Astrocyte of the spinal cord (primary cell): ENCODE measurements at places on chromosomes 2 and 18.

DNA sequence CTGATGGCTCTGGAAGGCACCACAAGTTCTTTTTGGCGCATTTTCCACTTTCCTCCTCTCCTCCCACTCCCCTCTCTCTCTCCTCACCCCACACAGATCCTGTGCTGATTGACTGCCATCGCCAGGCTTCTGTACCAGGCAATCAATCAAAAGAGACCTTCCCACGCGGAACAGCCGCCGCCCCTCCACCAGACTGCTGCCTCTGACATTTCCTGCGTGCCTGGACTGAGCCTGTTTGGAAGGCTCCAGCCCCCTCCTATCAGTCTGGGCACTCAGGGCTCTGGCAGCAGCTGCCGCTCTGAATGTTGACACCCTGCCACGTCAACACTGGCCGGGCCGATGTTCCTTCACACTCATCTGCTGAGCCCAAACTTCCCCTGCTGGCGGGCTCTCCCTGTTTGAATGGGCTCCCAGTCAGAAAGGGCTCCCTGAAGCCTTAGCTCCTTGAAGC, 467.7 kb downstream of the EPHA4 start:
- DNase-seq: peak; percentile 47

- DNase-seq: peak; percentile 49
These were observed 558.5 kb downstream of the CPS1 start for GRCh38 chr2:211114826-211115455.

DNA sequence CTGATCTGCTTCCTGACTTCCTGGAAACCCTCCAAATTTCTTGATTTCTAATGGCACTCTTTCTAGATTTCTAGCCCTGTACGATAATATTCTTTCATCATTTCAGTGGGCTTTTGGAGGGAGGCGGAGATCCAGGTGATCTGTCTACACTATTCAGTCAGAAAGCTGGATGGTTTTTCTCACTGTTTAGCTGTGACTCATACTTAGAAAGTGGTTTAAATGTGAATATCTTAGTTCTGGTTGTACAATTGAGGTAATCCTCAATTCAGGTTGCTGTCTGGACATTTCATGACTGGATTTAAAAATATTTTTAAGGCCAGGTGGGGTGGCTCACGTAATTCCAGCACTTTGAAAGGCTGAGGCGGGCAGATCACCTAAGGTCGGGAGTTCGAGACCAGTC, 20.8 kb downstream of the SEH1L start:
- no peak for DNase-seq

- peak; percentile 4 for DNase-seq
These were observed 307.4 kb upstream of the VWC2L start for GRCh38 chr2:214103276-214104001.

DNA sequence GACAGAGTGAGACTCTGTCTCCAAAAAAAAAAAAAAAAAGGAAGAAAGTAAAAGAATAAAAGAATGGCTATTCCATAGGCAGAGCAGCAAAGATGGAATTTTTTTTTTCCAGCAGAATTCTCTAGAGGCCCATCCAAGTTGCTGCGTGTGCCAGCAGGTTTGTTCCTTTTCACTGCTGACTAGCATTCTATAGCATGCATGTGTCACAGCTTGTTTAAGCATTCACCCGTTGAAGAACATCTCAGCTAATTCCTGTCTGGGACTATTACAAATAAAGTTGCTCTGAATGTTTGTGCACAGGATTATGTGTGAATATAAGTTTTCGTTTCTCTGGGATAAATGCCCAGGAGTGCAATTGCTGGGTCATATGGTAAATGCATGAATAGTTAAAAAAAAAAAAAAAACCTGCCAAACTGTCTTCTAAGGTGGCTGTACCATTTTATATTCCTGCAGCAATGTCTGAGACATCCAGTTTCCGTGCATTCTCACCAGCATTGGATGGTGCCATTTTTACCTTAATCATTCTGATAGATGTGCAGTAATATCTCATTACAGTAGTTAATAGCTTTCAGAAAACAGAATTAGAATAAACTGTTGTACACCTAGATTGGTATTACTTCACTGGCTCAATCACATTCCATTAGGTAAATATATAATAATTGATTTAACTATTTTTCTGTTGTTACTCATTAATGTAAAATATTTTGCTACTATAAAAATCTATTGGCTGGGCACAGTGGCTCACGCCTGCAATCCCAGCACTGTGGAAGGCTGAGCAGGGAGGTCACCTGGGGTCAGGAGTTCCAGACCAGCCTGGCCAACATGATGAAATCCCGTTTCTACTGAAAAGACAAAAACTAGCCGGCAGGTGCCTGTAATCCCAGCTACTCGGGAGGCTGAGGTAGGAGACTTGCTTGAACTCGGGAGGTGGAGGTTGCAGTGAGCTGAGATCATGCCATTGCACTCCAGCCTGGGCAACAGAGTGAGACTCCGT, 47.5 kb upstream of the ASAP2 start:
- no peak for DNase-seq

- no peak for DNase-seq
These were observed 562.7 kb upstream of the ID2 start for GRCh38 chr2:8118940-8119781.

DNA sequence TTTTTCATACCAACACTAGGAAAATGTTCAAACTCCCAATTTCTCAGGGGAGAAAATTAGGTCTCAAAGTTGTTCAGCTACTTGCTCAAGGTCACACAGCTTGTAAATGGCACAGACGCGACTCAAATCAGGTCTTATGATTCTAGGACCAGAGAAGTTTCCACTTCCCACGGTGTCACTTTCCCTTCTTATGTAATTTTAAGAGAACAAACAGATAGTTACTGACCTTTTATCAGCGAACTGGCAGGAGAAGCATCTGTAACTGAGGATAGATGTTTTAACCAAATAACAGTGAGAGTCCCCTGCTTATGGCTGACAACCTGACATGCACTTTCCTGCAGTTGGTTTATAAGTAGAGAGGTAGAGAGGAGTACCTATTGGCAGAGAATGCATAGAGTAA, 2.1 kb upstream of the KCNJ3 start:
- no peak for DNase-seq

GRCh38 chr18:46622999-46623398, 34.0 kb downstream of the LOXHD1 start:
- DNase-seq: peak; percentile 5

GRCh38 chr2:177484180-177484795, 91.7 kb downstream of the AGPS start:
- no peak for DNase-seq

DNA sequence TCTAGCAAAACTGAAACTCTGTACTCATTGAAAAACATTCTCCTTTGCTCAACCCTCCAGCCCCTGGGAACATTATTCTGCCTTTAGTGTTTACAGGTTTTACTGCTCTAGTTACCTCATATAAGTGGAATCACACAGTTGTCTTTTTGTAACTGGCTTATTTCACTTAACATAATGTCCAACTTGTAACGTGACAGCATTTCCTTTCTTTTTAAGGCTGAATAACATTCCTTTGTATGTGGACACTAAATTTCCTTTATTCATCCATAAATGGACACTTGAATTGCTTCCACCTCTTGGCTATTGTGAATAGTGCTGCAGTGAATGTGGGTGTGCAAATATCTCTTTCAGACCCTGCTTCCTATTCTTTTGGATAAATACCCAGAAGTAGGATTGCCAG, 144.9 kb downstream of the ACTR3 start:
- DNase-seq: no peak

- DNase-seq: no peak
These were observed 12.0 kb downstream of the TMEM163 start for GRCh38 chr2:134706587-134707329.

DNA sequence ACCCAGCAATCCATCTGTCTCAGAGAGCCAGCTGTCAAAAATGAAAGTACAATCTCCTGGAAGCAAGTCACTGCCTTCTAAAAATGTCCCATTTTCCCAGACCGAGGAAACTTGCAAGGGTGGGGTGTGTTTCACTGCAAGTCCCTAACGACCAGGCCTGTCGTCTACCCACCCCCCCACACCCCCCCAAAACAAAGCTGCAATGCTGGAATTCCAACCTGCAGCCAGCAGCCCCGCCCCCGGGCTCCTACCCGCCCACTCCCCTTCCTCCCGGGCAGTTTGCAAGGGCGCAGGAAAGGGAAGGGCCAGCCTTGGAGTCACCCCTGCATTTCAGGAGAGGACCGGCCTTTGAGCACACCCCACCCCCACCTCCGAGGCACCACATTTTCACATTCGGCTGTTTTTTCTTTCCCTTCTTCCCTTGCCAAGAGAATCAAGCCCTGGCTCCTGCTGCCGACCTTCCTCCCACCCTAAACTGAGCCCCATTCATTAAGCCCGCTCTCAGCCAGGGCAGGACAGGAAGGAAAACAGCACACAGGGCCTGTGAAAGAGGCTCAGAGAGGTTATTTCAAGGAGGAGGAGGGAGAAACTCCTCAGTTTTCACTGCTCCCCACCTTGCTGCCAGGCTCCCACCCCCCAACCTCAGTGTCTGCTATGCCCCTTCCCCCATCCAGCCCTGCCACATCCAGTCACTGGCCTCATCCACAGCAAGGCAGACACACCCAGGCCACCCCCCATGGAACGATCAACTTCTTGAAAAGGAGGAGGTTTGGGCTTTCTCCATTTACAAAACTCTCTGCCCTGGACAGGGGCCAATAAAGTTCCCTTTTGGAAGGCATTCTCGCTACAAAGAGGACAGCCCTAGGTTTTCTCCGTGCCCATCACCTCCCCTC, 11.3 kb downstream of the SMAD7 start:
- DNase-seq: peak; percentile 48

- peak; percentile 63 for DNase-seq
These were observed 1.0 kb upstream of the ZEB2 start for GRCh38 chr2:144520756-144521487.
